ENCODE measurements at places on chromosomes 4 and X. TPM values are rescaled to one million over a fixed set of nuclear protein-coding genes. Genes with fewer than 3 reads are reported as not detected.

Gene MAOA
- 94.7 TPM for polyA plus RNA-seq

DNA sequence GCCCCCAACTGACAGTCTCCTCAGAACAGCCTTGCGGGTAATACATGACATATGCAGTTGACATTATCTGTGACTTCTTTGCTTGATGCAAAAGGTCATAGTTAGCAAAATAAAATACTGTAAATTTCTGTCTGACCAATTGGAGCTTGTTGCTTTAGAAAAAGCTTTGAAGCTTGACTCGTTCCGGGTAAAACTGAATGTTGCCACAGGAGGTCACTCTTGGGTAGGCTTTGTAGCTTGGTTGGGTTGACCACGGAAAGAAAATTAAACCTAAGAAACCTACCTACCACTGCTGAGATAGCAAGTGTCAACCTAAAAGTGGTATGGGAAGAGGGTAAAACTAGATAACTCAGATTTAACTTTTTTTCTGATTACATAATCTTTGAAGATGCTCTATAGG is 23.2 kb downstream of the PRPS2 start:
- DNase-seq, result peak; percentile 28

DNA sequence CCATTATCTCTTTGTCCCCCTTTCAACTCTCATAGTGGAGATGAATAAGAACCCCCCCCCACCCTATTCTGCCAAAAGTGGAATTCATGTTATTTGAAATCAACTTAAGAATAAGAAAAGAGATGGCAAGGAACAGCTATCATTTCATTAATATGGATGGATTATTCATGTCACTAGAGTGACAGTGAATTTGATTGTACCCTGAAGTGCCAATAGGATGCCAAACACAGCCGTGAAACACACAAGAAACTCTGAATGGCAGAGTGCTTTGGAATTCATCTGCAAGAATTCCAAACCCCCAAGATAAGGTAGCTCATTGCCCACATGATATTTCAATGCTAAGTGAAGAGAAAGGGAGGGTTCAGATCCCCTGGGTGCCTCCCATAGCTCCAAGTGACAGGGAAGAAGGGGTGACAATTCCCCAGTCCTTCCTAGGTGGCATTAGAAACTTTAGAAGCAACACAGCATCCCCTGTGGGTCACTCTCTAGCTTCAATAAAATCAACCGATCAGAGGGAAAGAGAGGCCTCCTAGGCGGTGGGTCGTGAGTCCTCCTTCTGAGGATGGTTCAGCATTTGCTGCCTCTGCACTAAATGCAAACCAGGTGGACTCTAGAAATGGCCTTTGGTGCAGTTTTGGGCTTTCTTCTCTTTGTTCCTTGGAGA is 84.3 kb downstream of the MGST2 start:
- DNase-seq, result no peak

- no peak for DNase-seq
Observed at GRCh38 chr4:156512622-156513021, 459.0 kb downstream of the PDGFC start.

- DNase-seq, result no peak
Observed at GRCh38 chr4:168566726-168567125, 69.9 kb downstream of the PALLD start.

- DNase-seq, result no peak
Observed at GRCh38 chr4:84814094-84814750, 152.3 kb downstream of the WDFY3 start.

Gene PF4V1
- polyA plus RNA-seq, result 0.24 TPM

DNA sequence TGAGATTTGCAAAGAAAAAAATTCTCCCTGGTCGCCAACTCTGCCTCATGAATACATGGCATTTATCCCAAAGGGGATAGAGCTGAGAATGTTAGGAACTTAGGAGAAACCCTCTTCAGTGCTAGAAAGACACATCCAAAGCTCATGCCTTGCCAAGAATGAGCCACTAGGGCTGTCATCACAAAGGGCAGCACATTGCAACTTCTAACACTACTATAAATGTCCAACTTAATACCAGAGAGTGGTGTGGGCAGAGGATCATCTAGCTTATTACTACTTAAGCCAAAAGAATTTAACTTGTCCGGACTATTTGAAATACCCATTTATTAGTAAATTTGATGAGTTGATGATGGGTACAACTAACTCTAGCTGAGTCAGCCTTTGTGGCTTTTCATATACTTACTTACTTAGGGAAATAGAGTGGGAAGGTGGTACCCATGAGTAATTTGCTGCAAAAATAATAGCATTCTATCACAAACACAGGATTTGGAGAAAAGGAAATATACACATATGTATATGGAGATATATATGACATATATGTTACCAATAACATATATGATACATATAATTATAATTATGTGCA is 66.3 kb upstream of the GAB1 start:
- DNase-seq, result no peak

- no peak for DNase-seq
Observed at GRCh38 chr4:6410068-6410467, 62.3 kb downstream of the PPP2R2C start.

Gene ASB5
- polyA plus RNA-seq, result 0.22 TPM

Gene ART3
- 0.99 TPM for polyA plus RNA-seq

Gene ADGRL3
- 9.8 TPM for polyA plus RNA-seq

GRCh38 chr4:16294455-16294854 is 68.2 kb upstream of the TAPT1 start:
- DNase-seq, result no peak

GRCh38 chrX:24956828-24957227 is 58.9 kb downstream of the ARX start:
- no peak for DNase-seq

Gene CCNB3
- 0.40 TPM for polyA plus RNA-seq

DNA sequence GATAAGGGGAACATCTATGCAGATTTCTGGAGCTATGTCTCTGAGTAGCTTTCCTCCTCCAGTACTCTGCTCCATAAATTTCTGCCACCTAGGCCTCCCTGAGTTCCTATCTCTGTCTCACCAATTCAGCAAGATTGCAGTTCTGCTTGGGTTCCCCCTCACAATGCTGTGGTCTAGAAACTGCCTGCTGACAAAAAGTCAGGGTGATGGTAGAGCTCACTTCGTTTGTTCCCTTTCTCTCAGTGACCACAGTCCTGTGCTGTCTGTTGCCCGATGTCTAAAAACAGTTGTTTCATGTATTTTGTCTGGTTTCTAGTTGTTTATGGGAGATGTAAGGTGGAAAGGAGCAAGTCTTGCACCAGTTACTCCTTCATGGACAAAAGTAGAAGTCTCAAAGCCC is 41.1 kb downstream of the AMMECR1 start:
- no peak for DNase-seq

Data from large intestine (tissue), 12 donors.